ENCODE measurements at places on chromosomes 6 and 20. TPM values are rescaled to one million over a fixed set of nuclear protein-coding genes. Genes with fewer than 3 reads are reported as not detected.

SLX4IP gene
- total RNA-seq: 5.1 TPM

TRIM39 gene
- total RNA-seq: 50.6 TPM

CDKAL1 gene
- 28.5 TPM for total RNA-seq

HTR1B gene
- total RNA-seq: 0.12 TPM

DNA sequence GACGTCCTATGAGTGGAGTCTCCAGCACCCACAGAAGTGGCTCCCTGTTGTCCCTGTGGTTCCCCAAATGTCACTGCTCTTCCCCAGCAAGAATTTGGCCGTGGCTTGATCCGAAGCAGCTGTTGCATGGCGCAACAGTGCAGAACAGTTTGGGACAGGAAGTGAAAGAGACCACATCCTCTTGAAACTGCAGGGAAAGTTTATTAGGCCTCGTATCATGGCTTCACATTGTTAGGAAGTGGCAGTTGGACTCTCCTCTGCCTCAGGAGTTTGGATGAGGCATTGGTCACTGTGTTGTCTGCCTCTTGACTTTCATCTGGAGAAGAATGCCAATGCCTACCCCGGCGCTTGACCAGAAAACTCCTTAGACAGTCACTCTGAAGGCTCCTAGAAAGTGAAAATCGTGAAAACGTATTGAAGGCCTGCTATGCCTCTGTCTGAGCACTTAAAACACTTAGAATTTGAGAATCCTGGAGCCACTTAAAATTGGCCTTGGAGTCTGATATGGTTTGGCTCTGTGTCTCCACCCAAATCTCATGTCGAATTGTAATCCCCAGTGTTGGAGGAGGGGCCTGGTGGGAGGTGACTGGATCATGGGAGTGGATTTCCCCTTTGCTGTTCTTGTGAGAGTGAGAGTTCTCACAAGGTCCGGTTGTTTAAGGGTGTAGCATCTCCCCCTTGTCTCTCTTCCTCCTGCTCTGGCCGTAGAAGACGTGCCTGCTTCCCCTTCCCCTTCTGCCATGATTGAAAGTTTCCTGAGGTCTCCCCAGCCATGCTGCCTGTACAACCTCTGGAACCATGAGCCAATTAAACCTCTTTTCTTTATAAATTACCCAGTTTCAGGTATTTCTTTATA lies 334.9 kb upstream of the JARID2 start:
- peaks cover 15% of the 10 kb centered on the region for H3K4me1 ChIP-seq
- no peak overlapping the region for H3K27ac ChIP-seq
- H3K27me3 ChIP-seq: no peaks in the 10 kb centered on the region
- peak overlapping the region; percentile 33 for H3K4me3 ChIP-seq
- no peak for DNase-seq

GRCh38 chr6:34147906-34148630 lies 2.2 kb upstream of the GRM4 start:
- H3K4me3 ChIP-seq: no peak overlapping the region
- DNase-seq: no peak
- no peaks in the 10 kb centered on the region for H3K36me3 ChIP-seq
- no peak overlapping the region for H3K27ac ChIP-seq

DNA sequence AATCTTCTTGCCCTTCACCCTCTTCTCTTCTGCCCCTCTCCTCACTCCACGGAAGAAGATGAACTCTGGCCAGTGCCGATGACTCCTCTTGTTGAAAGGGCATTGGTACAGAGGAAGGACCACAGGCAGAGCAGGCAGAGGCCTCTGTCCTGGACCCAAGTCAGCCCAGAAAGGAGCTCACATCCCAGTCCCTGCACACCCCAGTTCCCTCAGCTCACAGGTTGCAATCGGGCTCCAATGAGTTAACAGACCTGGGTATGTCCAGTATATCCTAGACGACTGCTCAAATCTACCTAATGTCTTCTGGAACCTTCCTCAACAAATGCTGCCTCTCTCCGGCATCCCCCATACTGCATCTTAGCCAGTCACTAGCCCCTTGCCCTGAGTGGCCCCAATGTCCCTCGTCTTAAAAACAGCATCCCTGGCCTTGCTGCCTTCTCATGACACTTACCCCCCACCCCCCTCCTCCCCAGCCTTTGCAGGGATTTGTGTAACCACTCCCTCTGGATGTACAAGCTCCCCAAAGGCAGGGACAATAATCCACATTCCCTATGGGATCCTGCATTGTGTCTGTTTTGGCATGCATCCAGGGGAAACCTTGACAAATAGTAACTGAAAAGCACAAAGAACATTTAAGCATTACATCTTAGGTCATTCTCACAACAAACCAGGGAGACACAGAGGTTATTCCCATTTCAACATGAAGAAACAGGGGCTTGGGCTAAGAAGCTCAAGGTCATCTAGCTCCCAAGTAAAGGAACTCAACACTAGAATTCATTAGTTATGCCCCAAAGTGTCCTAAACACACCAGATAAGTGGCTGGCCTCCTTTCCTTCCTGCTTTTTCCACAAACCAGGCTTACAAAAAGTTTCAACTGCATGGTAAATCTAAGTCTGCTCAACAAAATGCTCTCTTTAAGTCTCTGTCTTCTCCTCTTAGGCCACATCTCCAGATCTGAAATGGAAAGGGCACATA lies 45.1 kb downstream of the TRERF1 start:
- H3K4me1 ChIP-seq: peaks cover 9% of the 10 kb centered on the region
- DNase-seq: no peak
- H3K36me3 ChIP-seq: peaks cover 2% of the 10 kb centered on the region
- H3K4me3 ChIP-seq: no peak overlapping the region

DNA sequence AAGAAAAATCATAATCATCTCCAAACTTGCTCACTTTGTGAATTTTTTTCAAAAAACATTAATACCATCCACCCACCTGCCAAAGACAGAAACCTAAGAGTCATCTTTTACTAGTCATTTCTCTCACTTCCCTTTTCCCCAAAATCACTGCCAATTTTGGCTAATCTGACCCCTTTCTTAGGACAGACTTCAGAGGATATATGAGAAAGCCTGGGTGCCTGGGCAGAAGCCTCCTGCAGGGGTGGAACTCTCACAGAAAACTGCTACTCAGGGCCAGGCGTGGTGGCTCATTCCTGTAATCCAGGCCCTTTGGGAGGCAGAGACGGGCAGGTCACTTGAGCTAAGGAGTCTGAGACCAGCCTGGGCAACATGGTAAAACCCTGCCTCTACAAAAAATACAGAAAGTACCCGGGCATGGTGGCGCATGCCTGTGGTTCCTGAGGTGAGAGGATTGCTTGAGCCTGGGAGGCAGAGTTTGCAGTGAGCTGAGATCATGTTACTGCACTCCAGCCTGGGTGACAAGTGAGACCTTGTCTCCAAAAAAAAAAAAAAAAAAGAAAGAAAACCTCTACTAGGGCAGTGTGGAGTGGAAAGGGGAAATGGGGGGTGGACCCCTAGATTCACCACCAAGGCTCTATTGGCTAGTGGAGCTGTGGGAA lies 3.8 kb downstream of the DEK start:
- H3K4me3 ChIP-seq: no peak overlapping the region
- peaks cover 20% of the 10 kb centered on the region for H3K4me1 ChIP-seq
- DNase-seq: no peak
- H3K36me3 ChIP-seq: peaks cover 23% of the 10 kb centered on the region
- no peaks in the 10 kb centered on the region for H3K27me3 ChIP-seq

- no peaks in the 10 kb centered on the region for H3K27me3 ChIP-seq
- no peaks in the 10 kb centered on the region for H3K4me1 ChIP-seq
- DNase-seq: no peak
- H3K27ac ChIP-seq: no peak overlapping the region
Measured at GRCh38 chr6:106254636-106255035, 70.9 kb downstream of the ATG5 start.

- H3K36me3 ChIP-seq: no peaks in the 10 kb centered on the region
- H3K27ac ChIP-seq: no peak overlapping the region
- no peak for DNase-seq
- H3K4me1 ChIP-seq: no peaks in the 10 kb centered on the region
- H3K4me3 ChIP-seq: no peak overlapping the region
Measured at GRCh38 chr20:56759741-56760278, 130.7 kb downstream of the TFAP2C start.
